Panc1 (cell line): ENCODE measurements at places on chromosomes 4 and X. TPM values are rescaled to one million over a fixed set of nuclear protein-coding genes. Genes with fewer than 3 reads are reported as not detected.

Gene ADAM29
- not detected for total RNA-seq

Gene ZNF630
- total RNA-seq, result 3.0 TPM

Gene PCDH18
- total RNA-seq, result 10.8 TPM

Gene ADRA2C
- total RNA-seq, result 23.5 TPM

Gene MAGEB17
- not detected for total RNA-seq

Gene TMPRSS11B
- total RNA-seq, result not detected

GRCh38 chr4:177391953-177392352, 50.3 kb downstream of the AGA start:
- H3K4me3 ChIP-seq, result no peak overlapping the region
- H3K27ac ChIP-seq, result no peak overlapping the region
- no peak for DNase-seq
- H3K4me1 ChIP-seq, result no peaks in the 10 kb centered on the region
- H3K27me3 ChIP-seq, result no peaks in the 10 kb centered on the region
- no peaks in the 10 kb centered on the region for H3K36me3 ChIP-seq

GRCh38 chr4:41525129-41525528, 12.8 kb upstream of the LIMCH1 start:
- no peak overlapping the region for H3K27ac ChIP-seq
- no peak for DNase-seq
- H3K27me3 ChIP-seq, result no peaks in the 10 kb centered on the region
- H3K36me3 ChIP-seq, result no peaks in the 10 kb centered on the region
- no peaks in the 10 kb centered on the region for H3K4me1 ChIP-seq

DNA sequence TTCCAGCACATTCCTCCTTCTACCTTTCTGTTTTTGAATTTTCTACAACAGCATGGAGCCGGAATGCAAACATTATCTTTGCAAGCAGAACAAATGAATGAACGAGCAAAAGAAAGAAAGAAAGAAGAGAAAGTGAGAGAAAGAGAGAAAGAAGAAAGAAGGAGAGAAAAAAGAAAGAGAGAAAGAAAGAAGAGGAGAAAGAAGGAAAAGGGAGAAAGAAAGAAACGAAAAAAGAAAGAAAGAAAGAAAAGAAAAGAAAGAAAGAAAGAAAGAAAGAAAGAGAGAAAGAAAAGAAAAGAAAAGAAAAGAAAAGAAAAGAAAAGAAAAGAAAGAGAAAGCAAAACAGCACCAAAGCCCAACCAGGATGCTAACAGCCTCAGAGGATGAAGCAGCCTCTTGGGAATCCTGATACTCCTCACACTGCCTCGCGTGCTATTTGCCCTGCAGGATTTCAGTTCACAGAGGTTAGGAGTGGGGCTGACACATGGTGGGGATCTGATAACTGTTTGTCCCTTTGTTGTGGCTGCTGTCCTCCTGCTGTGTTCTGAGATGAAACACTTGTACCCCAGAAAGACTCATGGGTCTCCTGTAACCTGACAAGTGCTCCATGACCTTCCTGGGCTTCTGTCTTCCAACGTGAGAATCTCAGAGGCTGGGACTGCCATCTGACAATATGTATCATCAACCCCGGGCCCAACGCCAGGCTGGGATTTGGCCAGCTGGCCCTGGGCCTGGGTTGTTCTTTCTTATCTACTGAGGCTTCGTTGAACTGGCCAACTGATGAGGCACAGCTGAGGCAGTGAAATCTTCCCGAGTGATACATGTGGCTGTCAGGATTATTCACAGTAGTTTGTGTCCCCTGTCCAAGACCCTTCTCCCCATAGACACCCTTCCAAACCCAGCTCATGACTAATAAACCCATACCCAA, 61.0 kb downstream of the SEPSECS start:
- no peaks in the 10 kb centered on the region for H3K27me3 ChIP-seq
- no peak overlapping the region for H3K27ac ChIP-seq
- no peaks in the 10 kb centered on the region for H3K4me1 ChIP-seq
- H3K36me3 ChIP-seq, result no peaks in the 10 kb centered on the region

- H3K4me1 ChIP-seq, result no peaks in the 10 kb centered on the region
- no peaks in the 10 kb centered on the region for H3K27me3 ChIP-seq
- DNase-seq, result no peak
- H3K36me3 ChIP-seq, result no peaks in the 10 kb centered on the region
- no peak overlapping the region for H3K27ac ChIP-seq
Observed at GRCh38 chr4:105887508-105887907, 7.8 kb upstream of the NPNT start.

- no peak overlapping the region for H3K27ac ChIP-seq
- no peaks in the 10 kb centered on the region for H3K4me1 ChIP-seq
- no peaks in the 10 kb centered on the region for H3K27me3 ChIP-seq
- no peak for DNase-seq
Observed at GRCh38 chr4:172858731-172859230, 309.8 kb upstream of the GALNT7 start.

- H3K4me1 ChIP-seq, result no peaks in the 10 kb centered on the region
- no peak overlapping the region; the same call in 1 of the 2 replicates for H3K27ac ChIP-seq
- no peak for DNase-seq
- H3K4me3 ChIP-seq, result no peak overlapping the region
Observed at GRCh38 chr4:155952501-155952901, 1.2 kb downstream of the CTSO start.

- H3K27ac ChIP-seq, result no peak overlapping the region
- H3K4me1 ChIP-seq, result no peaks in the 10 kb centered on the region
- DNase-seq, result no peak
- H3K36me3 ChIP-seq, result no peaks in the 10 kb centered on the region
- no peaks in the 10 kb centered on the region; the same call in 1 of the 2 replicates for H3K27me3 ChIP-seq
Observed at GRCh38 chrX:135489542-135489941, 30.9 kb upstream of the INTS6L start.

DNA sequence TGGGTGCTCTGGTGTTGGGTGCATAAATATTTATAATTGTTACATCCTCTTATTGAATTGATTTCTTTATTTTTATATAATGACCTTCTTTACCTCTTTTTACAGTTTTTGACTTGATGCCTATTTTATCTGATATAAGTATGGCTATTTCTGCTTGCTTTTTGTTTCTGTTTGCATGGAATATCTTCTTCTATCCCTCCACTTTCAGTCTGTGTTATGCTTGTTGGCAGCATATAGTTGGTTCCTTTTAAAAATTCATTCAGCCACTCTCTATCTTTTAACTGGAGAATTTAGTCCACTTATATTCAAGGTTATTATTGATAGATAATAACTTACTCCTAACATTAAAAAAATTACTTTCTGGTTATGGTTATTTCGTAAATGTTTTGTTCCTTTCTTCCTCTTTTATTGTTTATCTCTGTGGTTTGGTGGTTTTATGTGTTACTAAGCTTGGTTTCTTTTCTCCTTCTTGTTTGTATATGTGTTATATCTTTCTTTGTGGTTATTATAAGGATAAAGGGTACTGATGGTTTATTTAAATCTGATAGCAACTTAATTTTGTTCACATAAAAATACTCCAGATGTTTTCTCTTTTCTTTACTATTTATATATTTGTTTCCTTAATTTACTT, 69.5 kb downstream of the IL15 start:
- H3K4me1 ChIP-seq, result no peaks in the 10 kb centered on the region
- H3K27me3 ChIP-seq, result no peaks in the 10 kb centered on the region
- no peaks in the 10 kb centered on the region for H3K36me3 ChIP-seq
- no peak overlapping the region for H3K27ac ChIP-seq
- no peak overlapping the region for H3K4me3 ChIP-seq

DNA sequence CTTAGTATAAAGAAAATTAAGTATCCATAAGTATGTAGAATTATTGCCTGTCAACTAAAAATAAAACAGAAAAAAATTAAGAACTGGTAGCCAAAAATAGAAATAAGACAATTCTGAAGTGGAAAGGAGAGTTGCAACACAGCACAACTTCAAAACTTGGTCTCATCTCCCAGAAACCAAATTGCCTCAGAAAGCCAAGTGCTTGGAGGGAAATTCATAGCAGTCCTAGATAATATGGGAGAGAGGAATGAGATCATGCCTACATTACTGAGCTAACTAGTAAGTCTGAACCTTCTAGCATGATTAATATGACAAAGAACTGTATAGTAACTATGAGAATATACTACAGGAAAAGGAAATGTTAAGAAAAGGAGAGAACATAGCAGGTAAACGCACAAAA, 256.5 kb downstream of the LDB2 start:
- H3K36me3 ChIP-seq, result no peaks in the 10 kb centered on the region
- H3K27ac ChIP-seq, result no peak overlapping the region
- H3K27me3 ChIP-seq, result no peaks in the 10 kb centered on the region

DNA sequence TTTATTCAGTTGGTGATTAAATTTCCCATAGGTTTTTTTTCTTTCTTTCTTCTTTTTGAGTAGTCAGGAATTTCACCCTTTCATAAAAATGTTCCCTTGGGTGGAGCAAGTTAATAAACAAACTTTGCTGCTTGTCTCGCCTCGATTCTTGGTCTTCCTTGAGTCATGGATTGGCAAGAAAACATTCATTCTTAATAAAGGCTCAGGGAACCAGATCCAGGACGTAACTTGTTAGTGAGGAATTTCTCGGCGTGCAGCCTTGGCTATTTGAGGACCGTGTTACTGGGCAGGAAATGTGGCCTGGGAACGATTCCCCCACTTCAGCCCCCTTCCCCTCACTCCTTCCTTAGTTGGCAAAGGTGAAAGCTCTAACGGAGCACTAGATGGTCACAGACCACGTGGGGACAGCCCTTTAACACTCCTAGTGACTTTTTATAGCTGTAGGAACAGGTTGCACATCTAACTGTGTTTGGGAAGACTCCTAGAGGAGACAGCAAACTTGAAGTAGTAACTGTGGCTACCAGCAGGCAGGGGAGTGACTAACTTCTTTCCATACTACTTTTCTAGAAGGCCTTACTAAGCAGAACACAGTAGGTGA, 106.8 kb downstream of the UCHL1 start:
- peaks cover 9% of the 10 kb centered on the region for H3K27me3 ChIP-seq
- no peak for DNase-seq
- H3K4me1 ChIP-seq, result no peaks in the 10 kb centered on the region
- H3K4me3 ChIP-seq, result no peak overlapping the region
- no peaks in the 10 kb centered on the region for H3K36me3 ChIP-seq

GRCh38 chr4:3829956-3830773, 64.0 kb downstream of the ADRA2C start:
- H3K4me1 ChIP-seq, result peaks cover 5% of the 10 kb centered on the region
- H3K27ac ChIP-seq, result no peak overlapping the region
- H3K4me3 ChIP-seq, result no peak overlapping the region
- H3K27me3 ChIP-seq, result no peaks in the 10 kb centered on the region
- no peak for DNase-seq

GRCh38 chr4:38050560-38051350, 90.6 kb downstream of the PTTG2 start:
- no peaks in the 10 kb centered on the region for H3K27me3 ChIP-seq
- no peak for DNase-seq
- H3K36me3 ChIP-seq, result no peaks in the 10 kb centered on the region
- H3K4me1 ChIP-seq, result no peaks in the 10 kb centered on the region

DNA sequence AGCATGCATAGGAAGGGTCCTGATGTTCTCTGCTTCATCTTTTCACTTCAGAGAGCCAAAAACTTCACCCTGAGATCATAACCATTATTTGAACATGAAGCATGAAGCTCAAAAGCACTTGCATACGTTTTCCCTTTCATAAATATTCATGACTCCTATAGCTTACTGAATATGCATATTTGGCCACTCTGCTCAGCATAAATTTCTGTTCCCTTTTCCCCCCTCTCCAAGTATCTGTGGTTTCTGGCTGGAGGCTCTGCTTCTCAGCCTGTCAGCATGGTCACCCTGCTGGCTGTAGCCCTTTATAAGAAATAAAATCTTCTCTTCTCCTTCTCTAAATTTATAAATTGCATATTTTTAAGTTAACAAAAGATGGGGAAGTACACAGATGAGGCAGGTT, 384.7 kb upstream of the AGA start:
- no peak overlapping the region for H3K4me3 ChIP-seq
- DNase-seq, result no peak
- H3K4me1 ChIP-seq, result no peaks in the 10 kb centered on the region

DNA sequence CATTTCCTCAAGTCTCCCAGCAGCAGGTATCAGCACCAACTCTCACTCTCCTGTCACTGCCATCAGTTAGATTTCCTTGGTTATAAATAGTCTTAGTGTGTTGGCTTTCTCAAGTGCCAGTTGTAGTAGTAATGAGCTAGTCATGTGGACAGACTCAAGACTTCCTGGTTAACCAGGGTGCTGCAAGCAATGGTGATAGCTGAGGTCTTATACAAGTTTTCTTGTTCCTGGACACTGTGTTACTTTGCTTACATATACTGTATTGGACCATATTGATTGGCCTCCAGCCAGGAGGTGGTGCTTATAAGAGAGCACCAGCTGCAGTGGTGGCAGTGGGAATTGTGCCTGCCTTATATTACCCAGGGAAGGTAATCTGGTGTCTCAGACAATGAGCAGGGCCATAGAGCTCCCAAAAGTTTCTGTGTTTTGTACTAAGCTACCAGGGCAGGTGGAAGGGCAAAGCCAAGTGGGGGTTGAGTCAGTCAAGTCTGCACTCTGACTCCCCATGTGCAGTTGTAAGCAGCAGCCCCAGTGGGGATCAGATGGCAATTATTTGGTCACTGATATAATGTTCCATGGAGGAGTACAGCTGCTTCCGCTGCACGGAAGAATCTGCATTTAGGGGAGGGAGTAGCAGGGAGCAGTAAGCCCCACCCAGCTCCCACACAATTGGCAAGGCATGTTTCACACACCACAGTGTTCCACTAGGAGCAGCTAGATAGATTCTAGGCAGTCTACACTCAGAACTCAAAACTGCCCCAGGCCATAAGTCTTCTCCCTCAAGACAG, 24.1 kb upstream of the ZDHHC15 start:
- DNase-seq, result no peak
- no peaks in the 10 kb centered on the region for H3K4me1 ChIP-seq
- no peak overlapping the region for H3K4me3 ChIP-seq
- H3K36me3 ChIP-seq, result no peaks in the 10 kb centered on the region
- H3K27ac ChIP-seq, result no peak overlapping the region
- no peaks in the 10 kb centered on the region for H3K27me3 ChIP-seq

DNA sequence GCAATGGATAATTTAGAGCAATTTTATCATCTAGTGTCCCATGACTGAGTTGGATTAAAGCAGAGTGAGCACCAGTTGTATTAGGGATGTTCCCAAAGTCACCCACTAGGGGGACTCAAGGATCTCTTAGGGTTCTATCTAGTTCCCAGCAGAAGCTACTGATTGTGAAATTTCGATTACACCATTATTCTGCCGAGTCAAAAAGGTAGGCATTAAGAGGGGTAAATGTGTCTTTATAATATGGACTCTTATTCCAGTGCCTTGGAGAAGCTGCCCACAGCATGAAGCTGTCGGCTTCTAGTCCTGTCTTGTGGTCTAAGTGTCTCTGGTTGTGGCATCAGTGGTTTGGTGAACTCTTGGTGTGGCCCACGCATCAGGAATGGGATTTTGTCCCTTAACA, 53.3 kb downstream of the RGS12 start:
- H3K27me3 ChIP-seq, result no peaks in the 10 kb centered on the region
- peak; percentile 41 for DNase-seq
- no peak overlapping the region for H3K4me3 ChIP-seq

DNA sequence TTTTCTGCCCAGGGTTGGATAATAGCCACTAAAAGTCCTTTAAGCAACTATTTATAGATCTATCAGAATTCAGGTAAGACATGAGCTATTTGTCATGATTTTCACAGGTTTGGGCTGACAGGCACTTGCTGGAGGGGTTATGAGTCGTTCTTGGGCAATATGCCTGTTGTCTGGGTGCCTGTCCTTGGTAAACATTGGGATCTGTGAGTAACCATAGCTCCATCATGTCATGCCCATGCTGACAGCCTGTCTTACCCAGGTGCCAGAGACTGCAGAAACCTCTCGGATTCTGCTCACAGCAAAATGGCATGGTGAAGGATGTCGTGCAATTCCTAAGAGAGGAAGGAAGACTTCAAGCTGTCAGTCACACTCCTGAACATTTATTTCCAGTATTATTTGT, 116.0 kb upstream of the PUDP start:
- no peaks in the 10 kb centered on the region for H3K27me3 ChIP-seq
- no peaks in the 10 kb centered on the region for H3K4me1 ChIP-seq
- DNase-seq, result no peak
- H3K27ac ChIP-seq, result no peak overlapping the region
- H3K36me3 ChIP-seq, result no peaks in the 10 kb centered on the region
